ENCODE measurements at places on chromosomes 13 and 19. TPM values are rescaled to one million over a fixed set of nuclear protein-coding genes. Genes with fewer than 3 reads are reported as not detected.

The GJB2 gene
- 0.07 TPM for total RNA-seq

The C5AR2 gene
- 0.03 TPM for total RNA-seq

The RASAL3 gene
- total RNA-seq, result not detected

The ZNF709 gene
- total RNA-seq, result 0.42 TPM

The MRPL4 gene
- 174 TPM for total RNA-seq

The TMEM255B gene
- total RNA-seq, result 0.70 TPM

The SIGLEC10 gene
- total RNA-seq, result not detected

The NLRP7 gene
- total RNA-seq, result 3.2 TPM

The TMEM221 gene
- total RNA-seq, result not detected

The MTUS2 gene
- total RNA-seq, result 0.04 TPM

The KIR3DL1 gene
- not detected for total RNA-seq

The ZNF563 gene
- not detected for total RNA-seq

The SYNE4 gene
- 14.4 TPM for total RNA-seq

The XAB2 gene
- total RNA-seq, result 79.6 TPM

DNA sequence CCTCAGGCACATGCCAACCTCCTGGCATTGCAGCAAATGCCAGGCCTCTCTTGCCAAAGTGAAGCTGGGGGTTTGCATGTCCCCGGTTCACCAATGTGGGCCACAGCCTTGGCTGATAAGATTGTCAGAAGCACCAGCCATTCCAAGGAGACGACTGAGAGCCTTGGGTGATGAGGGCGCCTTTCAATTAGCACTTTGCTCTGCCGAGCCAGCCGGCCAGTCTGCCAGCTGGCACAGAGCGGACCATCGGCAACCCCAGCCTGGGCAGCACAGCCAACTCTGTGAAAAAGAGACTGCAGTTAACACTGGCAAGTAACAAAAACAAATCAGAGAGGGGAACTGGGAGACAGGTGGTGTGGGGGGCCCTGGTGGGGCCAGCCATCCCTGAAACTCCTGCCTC lies 67.3 kb downstream of the EFNB2 start:
- no peak for DNase-seq

GRCh38 chr13:51935326-51936171 lies 73.8 kb downstream of the CCDC70 start:
- peak; percentile 87 for DNase-seq

- no peak for DNase-seq
Measured at GRCh38 chr13:91052876-91053275, 294.6 kb upstream of the MIR17HG start.

GRCh38 chr13:21071924-21072323 lies 10.5 kb upstream of the LATS2 start:
- DNase-seq, result no peak

- peak; percentile 68 for DNase-seq
Measured at GRCh38 chr19:47271949-47272348, 2.7 kb upstream of the INAFM1 start.

DNA sequence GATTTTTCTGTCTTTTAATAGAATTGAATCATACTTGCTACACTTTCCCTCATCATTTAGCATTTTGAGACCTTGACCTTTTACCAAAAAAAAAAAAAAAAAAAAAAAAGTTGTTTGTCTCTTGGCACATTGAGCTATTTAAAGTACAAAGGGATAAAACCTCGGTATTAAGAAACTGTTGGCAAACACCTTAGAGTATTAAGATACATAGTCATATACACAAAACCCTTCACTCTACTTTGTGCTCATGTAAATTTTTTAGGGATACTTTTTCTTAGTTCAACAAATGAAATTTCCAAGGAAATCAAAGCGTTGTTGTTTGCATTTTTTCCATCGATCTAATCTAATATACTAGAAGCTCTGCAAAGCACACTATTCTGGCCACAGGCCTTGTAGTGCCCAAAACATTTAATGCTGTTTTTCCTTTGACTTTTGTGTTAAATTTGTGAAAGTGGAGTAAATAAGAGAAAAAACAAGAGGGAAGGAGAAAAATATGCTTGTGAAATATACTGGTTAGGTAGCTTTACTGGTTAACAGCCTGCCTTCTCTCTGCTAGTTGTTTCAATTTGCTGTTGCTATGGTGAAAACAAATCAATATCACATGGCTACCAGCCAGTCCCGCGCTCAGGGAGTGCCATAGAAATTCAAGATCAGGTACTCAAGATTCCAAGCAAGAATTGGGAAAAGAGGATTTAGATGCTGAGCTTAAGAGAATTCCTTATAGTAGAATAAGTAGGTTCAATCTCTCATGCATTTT lies 2.6 kb downstream of the MBNL2 start:
- no peak for DNase-seq

GRCh38 chr19:38684078-38684861 lies 36.8 kb downstream of the ACTN4 start:
- no peak for DNase-seq

DNA sequence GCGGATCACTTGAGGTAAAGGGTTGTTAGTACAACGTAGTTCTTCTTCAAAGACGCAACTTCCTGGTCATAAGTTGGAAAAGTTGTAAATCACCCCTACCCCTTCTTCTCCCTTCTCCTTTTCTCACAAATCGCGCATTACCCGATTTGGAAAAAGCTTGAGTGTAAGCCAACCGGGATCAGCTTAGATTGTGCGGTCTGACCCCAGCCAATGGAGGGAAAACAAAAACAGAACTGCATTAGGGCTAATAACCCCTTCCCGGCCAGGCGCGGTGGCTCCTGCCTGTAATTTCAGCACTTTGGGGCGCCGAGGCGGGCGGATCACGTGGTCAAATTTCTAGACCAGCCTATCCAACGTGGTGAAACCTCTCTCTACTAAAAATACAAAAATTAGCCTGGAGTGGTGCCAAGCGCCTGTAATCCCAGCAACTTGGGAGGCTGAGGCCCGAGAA lies 806 bp downstream of the ZNF90 start:
- peak; percentile 40 for DNase-seq

DNA sequence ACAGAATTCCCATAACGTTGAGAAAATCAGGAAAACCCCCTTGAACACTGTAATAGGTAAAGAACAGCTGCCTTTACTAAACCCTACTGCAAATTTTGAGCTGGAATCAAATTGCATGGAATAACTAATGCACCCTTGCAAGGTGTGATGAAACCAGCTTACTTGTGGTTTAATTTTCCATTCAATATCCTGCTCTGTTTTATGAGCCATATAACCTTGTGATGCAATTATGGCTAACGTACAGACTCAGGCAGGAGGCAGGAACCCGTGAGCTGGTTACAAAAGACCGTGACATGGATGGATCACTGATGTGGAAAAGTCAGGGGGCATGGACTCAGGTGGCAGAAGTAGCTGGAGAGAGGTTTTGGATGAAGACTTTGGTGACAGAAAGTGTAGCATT lies 438.6 kb downstream of the COG6 start:
- no peak for DNase-seq

DNA sequence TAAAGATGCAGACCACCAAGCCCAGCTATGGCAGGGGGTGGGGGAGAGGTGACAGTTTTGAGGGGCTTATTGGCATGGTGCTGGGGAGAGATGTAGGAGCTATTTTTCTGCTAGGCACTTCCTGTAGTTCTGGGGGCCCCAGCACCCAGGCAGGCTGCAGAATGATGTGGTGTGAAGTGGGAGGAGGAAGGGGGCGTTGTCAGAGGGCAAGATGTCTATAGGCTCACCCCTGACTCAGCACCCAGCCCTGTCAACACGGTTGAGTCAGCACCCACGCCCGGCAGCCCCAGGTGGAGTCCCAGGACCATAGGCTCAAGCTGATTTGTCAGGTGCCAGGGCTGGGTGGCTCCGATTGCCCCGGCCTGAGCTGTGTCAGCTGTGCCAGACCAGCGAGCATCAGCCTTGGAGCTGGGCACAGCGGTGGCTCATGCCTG lies 5.8 kb downstream of the KLF2 start:
- no peak for DNase-seq

DNA sequence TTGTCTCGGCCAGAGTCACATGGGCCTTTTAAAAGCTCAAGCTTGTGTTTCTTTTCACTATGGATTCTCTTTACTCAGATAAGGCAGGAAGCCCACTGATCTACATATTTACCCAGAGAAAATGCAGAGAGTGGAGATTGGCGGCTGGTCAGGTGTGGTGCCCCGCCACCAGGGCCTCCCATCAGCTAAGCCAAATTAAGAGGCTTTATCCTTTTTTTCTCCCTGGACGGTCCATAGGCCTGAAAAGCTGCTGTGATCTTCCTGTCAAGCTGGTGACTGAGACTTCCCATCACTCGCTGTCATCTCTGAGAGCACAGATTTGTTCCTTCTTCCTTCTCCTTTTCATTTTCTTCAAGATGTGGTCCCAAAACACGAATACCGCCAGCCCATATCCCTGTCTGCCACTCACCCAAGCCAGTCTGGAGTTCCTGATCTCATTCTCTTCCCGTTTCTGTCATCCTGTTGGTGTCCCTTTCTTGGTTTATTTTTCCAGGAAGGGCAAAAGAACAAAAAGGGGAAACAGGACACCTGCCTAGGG lies 1.9 kb downstream of the SAFB start:
- DNase-seq, result no peak

DNA sequence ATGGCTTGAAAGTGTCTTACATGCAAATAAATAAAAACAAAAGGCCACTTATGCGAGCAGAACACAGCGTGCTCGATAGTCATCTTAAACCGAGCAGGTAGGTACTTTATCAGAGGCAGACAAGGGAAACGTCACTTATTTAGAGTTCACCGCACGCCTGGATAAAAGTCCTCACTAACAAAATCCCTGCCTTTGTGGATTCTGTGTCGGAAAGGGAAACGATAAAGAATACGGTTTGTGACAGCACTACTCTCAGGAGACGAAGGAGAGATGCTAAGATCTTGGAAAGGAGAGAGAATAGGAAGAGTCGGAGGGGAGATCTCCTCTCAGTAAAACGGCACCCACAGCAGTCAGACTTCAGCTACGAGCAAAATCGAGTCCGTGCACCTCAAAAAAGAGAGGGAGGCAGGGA lies 581 bp downstream of the RCBTB1 start:
- DNase-seq, result no peak

DNA sequence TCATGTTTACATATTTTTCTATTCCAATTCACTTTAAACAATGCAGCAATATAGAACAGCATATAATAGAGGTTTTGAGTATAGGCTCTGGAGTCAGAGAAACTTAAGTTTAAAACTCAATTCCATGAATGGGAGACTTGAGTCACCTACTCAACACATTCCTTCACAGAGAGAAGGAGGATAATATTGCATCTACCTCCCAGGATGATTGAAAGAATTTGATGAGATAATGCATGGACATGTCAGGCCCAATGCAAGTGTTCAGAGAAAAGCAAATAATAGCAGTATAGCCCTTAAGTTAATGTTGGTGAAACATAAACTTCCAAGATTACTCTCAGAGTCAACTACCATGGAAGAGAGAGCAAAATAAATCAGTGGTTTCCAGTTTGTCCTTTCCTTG lies 170.2 kb downstream of the DCLK1 start:
- no peak for DNase-seq

DNA sequence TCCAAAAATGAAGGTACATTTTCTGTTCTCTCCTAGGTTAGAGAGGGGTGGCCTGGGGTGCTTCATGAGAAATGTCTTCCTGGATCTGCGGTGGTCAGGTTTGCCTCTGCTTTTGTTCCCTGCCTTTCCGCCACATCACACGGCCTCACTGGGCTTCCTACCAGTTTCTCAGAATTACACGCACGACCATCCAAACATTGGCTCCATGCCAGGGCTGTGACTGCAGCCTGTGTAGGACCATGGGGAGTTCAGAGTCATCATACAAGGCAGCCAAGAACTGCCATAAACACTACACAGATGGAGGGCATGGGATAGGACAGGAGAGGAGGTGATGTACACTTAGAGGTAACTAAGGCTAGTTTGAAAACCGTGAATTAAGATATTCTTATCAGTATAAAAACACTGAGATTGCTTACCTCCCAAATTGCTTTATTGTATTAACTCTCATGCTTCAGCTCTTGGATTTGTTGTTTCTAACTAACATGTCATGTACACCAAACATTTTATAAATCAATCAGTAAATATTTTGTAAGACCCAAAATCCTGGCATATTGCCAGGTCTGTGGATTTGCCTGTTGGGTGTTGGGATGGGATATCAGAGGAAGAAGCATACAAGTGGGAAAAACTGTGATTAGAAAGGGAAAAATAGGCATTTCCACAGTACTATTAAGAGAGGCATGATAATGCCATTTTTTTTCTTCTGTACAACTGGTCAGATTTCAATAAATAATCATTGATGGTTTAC lies 45.2 kb downstream of the CDADC1 start:
- DNase-seq, result no peak

GRCh38 chr13:98143157-98143553 lies 261 bp downstream of the FARP1 start:
- DNase-seq, result no peak

GRCh38 chr13:53782488-53782961 lies 753.9 kb downstream of the OLFM4 start:
- peak; percentile 40 for DNase-seq

- no peak for DNase-seq
Measured at GRCh38 chr13:34583181-34583580, 358.9 kb upstream of the NBEA start.

DNA sequence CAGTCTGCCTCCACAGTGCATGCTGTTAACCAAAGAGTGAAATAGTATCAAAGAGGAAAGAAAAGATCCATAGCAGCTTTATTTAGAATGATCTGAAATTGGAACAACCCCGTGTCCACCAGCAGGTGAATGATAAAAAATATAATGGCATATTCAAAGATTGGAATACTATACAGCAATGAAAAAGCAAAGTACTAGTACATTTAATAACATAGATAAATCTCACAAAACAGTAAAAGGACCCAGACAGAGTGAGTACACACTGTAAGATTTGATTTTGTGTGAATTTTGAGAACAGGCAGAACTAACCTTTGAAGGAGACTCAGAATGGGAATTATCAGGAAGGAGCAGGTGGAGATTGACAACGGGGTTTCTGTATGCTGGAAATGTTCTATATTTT lies 837 bp upstream of the CD209 start:
- DNase-seq, result peak; percentile 16

GRCh38 chr13:19622193-19622592 lies 11.3 kb upstream of the MPHOSPH8 start:
- DNase-seq, result no peak

- no peak for DNase-seq
Measured at GRCh38 chr19:58052256-58052655, 6.8 kb upstream of the ZNF135 start.

GRCh38 chr13:80214050-80214449 lies 126.9 kb downstream of the SPRY2 start:
- DNase-seq, result no peak
